ENCODE measurements at places on chromosomes 12 and 14. TPM values are rescaled to one million over a fixed set of nuclear protein-coding genes. Genes with fewer than 3 reads are reported as not detected.
A peak's percentile ranks its signal among the peaks of the same experiment; 100 is the strongest.

CD69 gene
- total RNA-seq, result not detected

AHNAK2 gene
- total RNA-seq, result 73.4 TPM

ADCY6 gene
- 28.7 TPM for total RNA-seq

OR10P1 gene
- total RNA-seq, result not detected

ACTR6 gene
- total RNA-seq, result 29.2 TPM

NGB gene
- not detected for total RNA-seq

CMA1 gene
- total RNA-seq, result not detected

OR5AU1 gene
- not detected for total RNA-seq

MUCL1 gene
- not detected for total RNA-seq

DNA sequence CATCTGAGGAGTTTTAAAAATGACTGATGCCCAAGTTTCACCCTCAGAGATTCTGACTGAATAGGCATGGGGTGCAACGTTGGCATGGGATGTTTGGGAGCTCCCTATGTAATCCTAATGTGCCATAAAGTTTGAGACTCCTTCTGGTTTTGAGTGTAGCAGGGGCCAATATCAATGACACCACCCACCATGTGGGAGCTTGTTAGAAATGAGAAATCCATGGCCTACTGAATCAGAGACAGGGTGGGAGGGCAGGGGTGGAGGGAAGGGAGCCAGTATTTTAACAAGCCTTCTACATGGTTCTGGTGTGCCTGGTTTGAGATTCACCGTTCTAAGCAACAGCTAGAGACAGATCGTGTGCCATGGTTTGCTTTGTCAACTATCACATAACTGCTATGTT lies 46.1 kb downstream of the VCPKMT start:
- H3K27me3 ChIP-seq, result peaks cover 2% of the 10 kb centered on the region
- no peak for DNase-seq
- H3K4me1 ChIP-seq, result peaks cover 18% of the 10 kb centered on the region
- no peak overlapping the region for H3K27ac ChIP-seq
- peaks cover 8% of the 10 kb centered on the region for H3K36me3 ChIP-seq
- H3K4me3 ChIP-seq, result no peak overlapping the region

DNA sequence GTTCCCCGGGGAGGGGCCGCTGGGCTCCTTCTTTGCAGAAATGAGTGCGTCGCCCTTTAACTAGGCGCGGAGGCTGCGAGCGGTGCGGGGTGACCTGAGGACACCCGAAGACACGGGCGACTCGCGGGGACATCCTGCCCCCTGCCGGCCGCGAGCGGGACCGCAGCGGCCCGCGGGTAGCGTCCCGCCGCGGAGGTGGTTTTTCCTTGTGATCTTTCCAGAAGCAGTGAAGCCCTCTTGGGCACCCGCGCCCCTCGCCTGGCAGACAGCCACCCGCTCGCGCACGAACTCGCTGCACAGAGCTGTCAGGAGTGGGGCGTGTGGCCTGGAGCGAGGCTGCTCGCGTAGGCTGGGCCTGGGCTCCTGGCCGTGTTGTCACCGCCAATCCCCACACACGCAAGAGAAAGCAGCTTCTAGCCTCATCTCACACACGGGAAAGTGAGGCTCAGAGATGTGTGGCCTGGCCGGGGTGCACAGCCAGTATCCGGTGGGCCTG lies 67.2 kb downstream of the DIO3 start:
- H3K27ac ChIP-seq, result no peak overlapping the region
- H3K4me3 ChIP-seq, result peak overlapping the region; percentile 67
- peak; percentile 30 for DNase-seq
- no peaks in the 10 kb centered on the region for H3K36me3 ChIP-seq
- peaks cover 4% of the 10 kb centered on the region for H3K4me1 ChIP-seq
- peaks cover 28% of the 10 kb centered on the region for H3K27me3 ChIP-seq

DNA sequence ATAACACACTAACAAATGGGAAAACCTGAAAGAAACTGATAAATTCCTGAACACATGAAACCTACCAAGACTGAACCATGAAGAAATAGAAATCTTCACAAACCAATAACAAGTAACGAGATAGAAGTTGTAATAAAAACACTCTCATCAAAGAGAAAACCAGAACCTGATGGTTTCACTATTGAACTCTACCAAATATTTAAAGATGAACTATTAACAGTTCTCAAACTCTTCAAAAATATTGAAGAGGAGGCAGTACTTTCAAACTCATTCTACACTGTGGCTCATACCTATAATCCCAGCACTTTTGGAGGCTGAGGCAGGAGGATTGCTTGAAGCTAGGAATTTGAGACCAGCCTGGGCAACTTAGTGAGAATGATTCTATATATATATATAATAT lies 48.4 kb upstream of the TMTC2 start:
- H3K36me3 ChIP-seq, result no peaks in the 10 kb centered on the region
- DNase-seq, result no peak
- H3K27me3 ChIP-seq, result peaks cover 2% of the 10 kb centered on the region

DNA sequence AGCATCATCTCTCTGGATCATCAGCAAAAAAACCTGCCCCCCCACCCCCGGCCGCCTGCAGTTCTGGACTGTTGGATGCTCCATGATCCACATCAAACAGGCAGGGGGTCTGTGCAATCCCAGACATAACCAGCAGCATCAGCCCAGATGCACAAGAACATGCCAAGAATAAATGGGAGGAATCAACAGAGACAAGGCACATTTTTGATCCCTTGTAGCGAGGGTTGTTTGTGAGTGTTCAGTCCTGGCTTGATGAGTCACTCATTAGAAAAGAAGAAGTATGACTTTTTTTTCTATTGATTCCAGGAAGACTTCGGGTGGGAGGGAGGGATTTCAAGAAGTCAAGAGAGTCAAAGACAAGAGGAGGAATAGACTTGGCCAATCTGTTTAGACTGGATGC lies 244.2 kb downstream of the KSR2 start:
- H3K36me3 ChIP-seq, result no peaks in the 10 kb centered on the region
- no peaks in the 10 kb centered on the region for H3K4me1 ChIP-seq
- DNase-seq, result no peak
- H3K27ac ChIP-seq, result no peak overlapping the region

DNA sequence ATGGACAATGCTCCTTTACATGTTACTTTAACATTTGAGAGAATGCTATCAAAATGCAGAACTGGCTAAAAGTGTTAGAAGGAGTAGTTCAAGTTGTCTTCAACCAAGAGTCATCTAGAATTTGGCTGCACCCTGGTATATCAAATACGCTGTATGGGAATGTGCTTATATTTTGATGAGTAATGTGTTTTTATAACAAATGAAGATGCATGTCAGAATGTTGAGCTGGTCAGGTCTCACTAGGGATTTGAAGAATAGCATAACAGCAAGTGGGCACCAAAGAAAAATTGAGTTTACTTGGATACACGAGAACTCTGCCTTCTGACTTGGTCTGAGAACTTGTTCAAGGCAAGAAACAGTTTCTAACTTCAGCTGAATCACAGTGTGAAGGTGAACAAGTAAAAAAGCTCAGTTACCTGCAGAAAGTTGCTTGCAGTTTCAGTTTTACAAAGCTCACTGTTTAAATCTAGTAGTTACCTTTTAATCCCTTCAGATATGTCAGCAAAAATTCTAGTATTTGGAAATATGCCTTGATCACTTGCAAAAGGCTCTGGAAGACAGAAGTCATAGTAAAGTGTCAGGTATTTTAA lies 82.3 kb downstream of the PDE3A start:
- DNase-seq, result no peak
- no peaks in the 10 kb centered on the region for H3K36me3 ChIP-seq
- peaks cover 9% of the 10 kb centered on the region for H3K27me3 ChIP-seq
- peaks cover 32% of the 10 kb centered on the region for H3K4me1 ChIP-seq

GRCh38 chr12:5070090-5070489 lies 26.4 kb downstream of the KCNA5 start:
- no peak for DNase-seq
- H3K27ac ChIP-seq, result no peak overlapping the region
- no peaks in the 10 kb centered on the region for H3K36me3 ChIP-seq
- peaks cover 28% of the 10 kb centered on the region for H3K27me3 ChIP-seq
- H3K4me1 ChIP-seq, result no peaks in the 10 kb centered on the region

- no peak for DNase-seq
- no peak overlapping the region for H3K27ac ChIP-seq
- peaks cover 6% of the 10 kb centered on the region for H3K27me3 ChIP-seq
- H3K36me3 ChIP-seq, result no peaks in the 10 kb centered on the region
- no peak overlapping the region for H3K4me3 ChIP-seq
- H3K4me1 ChIP-seq, result no peaks in the 10 kb centered on the region
Observed at GRCh38 chr12:20429852-20430251, 61.5 kb downstream of the PDE3A start.

- H3K27me3 ChIP-seq, result peaks cover 30% of the 10 kb centered on the region
- H3K4me1 ChIP-seq, result peaks cover 2% of the 10 kb centered on the region
- DNase-seq, result no peak
- no peak overlapping the region for H3K4me3 ChIP-seq
- H3K36me3 ChIP-seq, result no peaks in the 10 kb centered on the region
Observed at GRCh38 chr14:101114726-101115515, 211.4 kb upstream of the RTL1 start.

GRCh38 chr12:122356192-122356635 lies 66.3 kb downstream of the CLIP1 start:
- peaks cover 8% of the 10 kb centered on the region for H3K4me1 ChIP-seq
- no peak overlapping the region for H3K4me3 ChIP-seq
- no peaks in the 10 kb centered on the region for H3K27me3 ChIP-seq
- H3K27ac ChIP-seq, result peak overlapping the region; percentile 38

- DNase-seq, result no peak
- no peak overlapping the region for H3K27ac ChIP-seq
- peaks cover 16% of the 10 kb centered on the region for H3K4me1 ChIP-seq
Observed at GRCh38 chr12:121668750-121669520, 519 bp downstream of the MORN3 start.

DNA sequence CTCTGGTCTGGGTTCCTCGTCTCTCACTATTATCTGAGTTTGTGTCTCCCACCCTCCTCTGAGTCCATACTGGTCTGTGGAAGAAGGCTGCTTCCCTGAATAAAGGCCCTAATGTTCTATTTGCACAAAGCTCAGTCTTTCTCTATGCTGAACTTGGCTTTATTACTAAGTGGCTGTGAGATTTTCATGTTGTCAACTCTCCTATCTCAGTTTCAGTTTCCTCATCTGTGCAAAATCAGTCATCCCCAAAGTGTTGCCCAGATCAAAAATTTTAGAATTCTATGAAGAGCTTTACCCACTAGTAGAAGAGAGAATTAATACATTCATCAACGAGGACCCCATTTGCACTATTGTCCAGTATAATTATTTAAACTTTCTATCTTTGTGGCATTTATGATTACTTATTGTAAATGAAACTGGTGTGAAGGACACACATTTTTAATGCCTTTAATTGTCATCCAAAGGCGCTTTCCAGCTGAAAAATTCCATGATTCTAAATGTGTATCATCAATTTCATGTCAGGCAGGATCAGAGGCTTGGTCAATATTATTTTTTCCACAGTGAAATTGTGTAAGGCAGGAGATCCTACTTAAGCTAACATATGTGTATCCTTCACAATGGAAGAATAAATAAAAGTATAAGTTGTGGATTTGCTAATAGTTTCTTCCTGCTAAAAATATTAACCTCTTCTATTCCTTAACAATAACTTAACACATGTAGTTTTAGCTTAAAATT lies 79.1 kb upstream of the EEA1 start:
- H3K4me1 ChIP-seq, result peaks cover 13% of the 10 kb centered on the region
- DNase-seq, result no peak
- peaks cover 2% of the 10 kb centered on the region for H3K27me3 ChIP-seq
- H3K27ac ChIP-seq, result no peak overlapping the region
- H3K4me3 ChIP-seq, result no peak overlapping the region
- H3K36me3 ChIP-seq, result no peaks in the 10 kb centered on the region

GRCh38 chr12:2803635-2804392 lies 8.7 kb upstream of the ITFG2 start:
- peaks cover 28% of the 10 kb centered on the region for H3K36me3 ChIP-seq
- H3K4me1 ChIP-seq, result peaks cover 12% of the 10 kb centered on the region
- no peak overlapping the region for H3K4me3 ChIP-seq
- no peak for DNase-seq
- H3K27me3 ChIP-seq, result no peaks in the 10 kb centered on the region
- peak overlapping the region; percentile 68 for H3K27ac ChIP-seq

- H3K4me3 ChIP-seq, result no peak overlapping the region
- H3K27ac ChIP-seq, result no peak overlapping the region
- no peak for DNase-seq
- peaks cover 32% of the 10 kb centered on the region for H3K36me3 ChIP-seq
- no peaks in the 10 kb centered on the region for H3K27me3 ChIP-seq
Observed at GRCh38 chr12:106416273-106416672, 58.7 kb downstream of the POLR3B start.

DNA sequence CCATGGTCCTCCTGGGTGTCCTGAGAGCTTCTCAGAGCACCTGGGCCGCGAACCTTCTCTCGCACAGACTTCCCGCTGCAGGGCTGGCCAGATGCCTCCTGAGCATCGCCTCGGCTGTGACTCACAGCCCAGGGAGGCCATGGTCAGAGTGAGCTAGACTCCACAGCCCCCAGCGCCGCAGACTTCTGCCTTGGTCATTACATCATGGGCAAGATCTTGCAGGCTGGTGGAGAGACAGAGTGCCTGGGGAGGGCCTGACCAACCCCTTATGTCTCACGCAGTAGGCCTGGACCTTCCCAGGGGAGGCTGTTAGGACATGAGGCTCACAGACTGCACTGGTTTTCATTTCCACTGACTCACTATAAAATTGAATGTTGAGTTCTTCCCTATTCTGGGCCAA lies 41.8 kb downstream of the SMOC1 start:
- no peak overlapping the region for H3K27ac ChIP-seq
- H3K36me3 ChIP-seq, result no peaks in the 10 kb centered on the region
- H3K27me3 ChIP-seq, result peaks cover 9% of the 10 kb centered on the region
- H3K4me1 ChIP-seq, result no peaks in the 10 kb centered on the region
- no peak overlapping the region for H3K4me3 ChIP-seq

- H3K36me3 ChIP-seq, result no peaks in the 10 kb centered on the region
- H3K4me1 ChIP-seq, result peaks cover 47% of the 10 kb centered on the region
- peak overlapping the region; percentile 88 for H3K4me3 ChIP-seq
- peak; percentile 33 for DNase-seq
- peak overlapping the region; percentile 99 for H3K27ac ChIP-seq
Observed at GRCh38 chr12:118374909-118375308, 1.4 kb upstream of the SUDS3 start.

DNA sequence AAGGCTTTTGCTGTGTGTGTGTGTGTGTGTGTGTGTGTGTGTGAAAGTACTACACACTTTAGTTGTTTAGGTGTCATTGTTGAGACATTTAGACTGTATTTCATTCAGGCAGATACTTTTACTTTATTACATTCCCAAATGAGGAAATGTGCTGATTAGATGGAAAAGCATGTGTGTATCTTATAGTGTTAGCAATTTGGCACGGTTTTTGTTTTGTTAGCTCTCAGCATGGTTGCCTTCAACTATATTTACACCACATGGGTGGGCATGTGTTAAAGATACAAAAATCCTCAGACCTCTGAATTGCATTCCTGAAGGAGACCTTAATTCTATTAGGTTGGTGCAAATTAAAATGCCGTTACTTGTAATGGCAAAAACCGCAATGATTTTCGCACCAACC lies 879.5 kb downstream of the DIO2 start:
- no peaks in the 10 kb centered on the region for H3K4me1 ChIP-seq
- H3K27ac ChIP-seq, result no peak overlapping the region
- no peaks in the 10 kb centered on the region for H3K27me3 ChIP-seq

All from HFFc6 (cell line).